ENCODE measurements at places on chromosomes 7 and 10.
A peak's percentile ranks its signal among the peaks of the same experiment; 100 is the strongest.

DNA sequence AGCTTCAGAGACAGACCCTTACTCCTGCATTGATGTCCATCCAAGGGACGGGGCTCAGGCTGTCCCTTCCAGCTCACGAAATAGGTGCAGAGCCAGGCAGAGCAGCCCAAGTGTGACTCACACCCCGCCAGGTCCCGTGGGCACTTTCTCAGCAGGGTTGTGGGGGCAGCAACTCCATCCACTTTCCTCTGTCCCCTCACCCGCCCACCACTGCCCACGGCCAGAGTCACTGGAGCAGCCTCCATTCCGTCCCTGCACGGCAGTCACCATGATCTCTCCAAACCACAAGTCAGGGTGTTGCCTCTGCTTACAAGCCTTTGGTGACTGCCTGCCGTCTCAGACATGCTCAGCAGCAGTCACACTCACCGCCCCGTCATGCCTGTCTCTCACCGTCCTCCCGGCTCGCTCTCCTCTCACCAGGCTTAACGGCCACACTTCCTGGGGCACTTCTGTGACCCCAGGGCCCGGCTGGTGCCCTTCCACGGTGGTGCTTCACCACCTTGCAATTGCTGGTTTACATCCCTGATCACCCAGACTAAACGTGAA is 39.3 kb downstream of the CALML3 start:
- DNase-seq: peak; percentile 15

DNA sequence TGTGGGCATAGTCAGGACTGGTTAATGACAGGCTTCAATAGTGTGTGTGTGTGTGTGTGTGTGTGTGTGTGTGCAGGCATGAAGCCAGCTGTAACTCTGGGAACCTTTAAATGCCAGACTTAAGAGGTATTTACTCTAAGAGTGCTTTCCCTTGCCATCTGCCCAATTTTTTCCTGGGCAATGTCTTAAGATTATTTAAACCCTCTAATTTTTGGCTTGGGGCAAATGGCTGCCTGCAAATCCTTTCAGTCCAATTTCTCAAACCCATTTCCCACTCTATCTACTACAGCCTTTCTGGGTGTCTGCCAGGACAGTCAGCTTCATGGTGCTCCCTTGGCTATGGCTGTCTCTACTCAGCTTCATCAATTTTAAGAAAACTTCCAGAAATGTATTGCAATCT is 62.6 kb upstream of the C1GALT1 start:
- DNase-seq: no peak

- no peak for DNase-seq
These were observed 172.5 kb downstream of the VTI1A start for GRCh38 chr10:112619556-112619955.

- DNase-seq: no peak
These were observed 311.5 kb downstream of the REEP3 start for GRCh38 chr10:63832686-63833085.

DNA sequence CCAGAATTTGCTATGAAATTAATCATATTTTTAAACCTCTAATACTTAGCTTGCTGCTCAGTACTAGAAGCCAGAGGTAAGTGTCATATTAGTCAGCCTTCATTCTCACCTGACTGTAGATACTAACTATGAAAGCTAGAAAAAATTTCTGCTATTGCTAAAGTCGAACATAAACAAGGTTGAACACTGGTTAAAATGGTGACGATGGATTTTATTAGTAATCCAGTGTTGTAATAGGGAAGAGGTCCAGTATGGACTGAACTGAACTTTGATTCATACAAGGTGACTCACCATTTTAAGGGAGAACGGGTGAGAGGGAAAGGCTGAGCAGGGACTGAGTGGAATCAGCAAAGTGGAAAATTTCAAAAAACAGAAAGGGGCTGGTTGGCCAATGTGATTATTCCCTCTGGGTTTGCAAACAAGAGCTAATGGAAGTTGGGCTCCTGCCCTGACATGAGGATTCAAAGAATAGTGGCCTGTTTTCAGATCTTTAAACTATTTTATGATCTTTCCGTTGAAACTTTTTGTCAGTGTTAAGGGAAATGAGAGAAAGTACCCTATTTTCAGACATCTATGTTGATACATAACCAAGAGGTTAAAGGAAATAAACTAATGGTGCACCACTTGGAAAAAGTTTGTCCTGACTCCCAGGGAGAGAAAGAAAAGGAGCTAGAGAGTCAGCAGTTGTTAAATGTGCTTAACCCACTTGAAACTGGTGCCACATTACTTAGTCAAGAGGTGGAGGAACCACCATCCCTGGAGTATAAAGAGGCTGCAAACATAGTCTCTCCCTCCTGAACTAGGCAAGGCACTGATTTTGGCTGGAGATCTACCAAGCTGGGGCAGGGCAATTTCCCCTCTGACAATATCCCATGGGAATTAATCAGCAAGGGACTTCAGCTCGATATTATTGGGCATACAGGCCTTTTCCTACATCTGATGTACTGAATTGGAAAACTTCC is 15.3 kb upstream of the AKR1C1 start:
- DNase-seq: no peak

GRCh38 chr10:94041206-94041605 is 47.5 kb downstream of the PLCE1 start:
- DNase-seq: no peak

- no peak for DNase-seq
These were observed 366.3 kb downstream of the DNAJB6 start for GRCh38 chr7:157703131-157703530.

- DNase-seq: no peak
These were observed 19.5 kb downstream of the EVX1 start for GRCh38 chr7:27262121-27262520.

- DNase-seq: no peak
These were observed 124.9 kb upstream of the HABP2 start for GRCh38 chr10:113427811-113428558.

DNA sequence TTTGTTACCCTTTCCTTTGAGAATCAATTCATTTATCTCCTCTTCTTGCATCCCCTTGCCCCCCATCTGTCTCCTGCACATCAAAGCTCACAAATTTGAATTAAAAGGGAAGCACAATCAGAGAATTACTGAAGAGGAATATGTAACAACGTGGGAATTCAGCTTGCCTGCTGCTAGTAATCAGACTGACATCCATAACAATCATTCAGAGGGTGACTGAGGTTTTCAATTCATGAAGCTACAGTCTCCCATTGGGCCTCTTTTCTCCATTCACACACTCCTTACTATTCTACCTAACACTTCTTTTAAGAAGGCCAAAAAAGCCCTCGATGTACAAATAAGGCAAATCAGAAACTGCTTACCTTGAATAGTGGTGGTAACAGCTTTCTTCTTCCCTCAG is 24.3 kb upstream of the DNA2 start:
- no peak for DNase-seq

DNA sequence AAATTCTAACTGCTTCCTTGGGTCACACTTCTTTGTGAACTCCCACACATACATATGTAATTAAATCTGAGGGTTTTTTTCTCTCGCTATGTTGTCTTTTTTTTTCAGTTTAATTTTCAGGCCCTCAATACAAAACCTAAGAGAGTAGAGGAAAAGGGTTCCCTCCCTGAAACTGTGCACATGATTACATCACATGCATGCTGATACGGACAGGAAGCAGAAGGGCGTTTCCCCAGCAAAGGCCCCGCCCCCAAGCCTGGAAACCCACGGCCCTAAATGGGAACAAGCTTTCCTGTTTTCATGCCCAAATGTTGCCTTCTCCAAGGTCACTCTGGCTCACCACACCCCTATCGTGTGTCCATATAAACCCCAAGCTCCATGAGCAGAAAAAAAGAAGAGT is 115.4 kb downstream of the TEX36 start:
- DNase-seq: no peak

DNA sequence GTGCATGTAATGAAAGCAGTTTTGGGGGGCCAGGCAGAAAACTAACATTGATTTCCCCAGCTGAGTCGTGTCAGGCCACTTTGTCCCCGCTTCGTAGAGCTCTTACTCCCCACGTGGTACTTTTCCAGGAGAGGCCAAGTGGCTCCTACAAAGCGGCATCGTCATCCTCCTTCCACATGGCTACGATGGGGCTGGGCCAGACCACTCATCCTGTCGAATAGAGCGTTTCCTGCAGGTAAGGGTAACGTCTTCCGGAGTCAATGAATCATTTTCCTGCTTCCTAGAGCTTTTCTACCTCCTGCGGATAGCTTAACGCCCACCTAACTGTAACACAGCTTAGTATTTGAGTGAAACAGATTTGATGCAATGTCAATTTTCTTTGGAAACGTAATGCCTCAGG is 21.7 kb upstream of the SEC61A2 start:
- DNase-seq: no peak

DNA sequence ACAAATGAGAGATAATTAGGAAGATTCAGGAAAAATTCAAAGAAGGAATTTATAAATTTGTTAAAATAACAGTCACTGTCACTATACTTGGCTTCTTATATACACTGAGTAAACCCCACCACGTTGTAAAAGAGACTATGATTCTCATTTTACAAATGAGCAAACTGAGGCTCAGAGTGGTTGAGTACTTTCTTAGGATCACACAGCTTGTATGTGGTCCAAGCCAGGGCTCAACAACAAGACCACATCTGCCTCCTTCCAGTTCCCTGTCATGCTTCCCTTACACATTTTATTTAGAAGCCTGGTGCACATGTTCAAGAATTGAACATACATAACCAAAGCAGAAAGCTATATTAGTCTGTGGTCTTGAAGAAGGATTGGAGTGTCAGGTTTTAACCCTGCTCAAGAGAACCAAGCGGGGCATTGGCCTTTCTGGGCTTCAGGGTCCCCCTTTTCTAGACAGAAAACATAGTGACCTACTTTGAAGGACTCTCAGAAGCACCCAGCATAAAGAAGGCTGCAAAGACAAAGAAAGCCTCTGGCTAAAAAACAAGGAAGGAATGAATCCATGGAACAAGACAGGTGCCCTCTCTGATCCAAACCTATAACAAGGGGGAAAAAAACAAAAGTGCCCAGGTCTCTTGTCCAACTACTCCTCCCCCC is 846 bp downstream of the MRLN start:
- DNase-seq: no peak

DNA sequence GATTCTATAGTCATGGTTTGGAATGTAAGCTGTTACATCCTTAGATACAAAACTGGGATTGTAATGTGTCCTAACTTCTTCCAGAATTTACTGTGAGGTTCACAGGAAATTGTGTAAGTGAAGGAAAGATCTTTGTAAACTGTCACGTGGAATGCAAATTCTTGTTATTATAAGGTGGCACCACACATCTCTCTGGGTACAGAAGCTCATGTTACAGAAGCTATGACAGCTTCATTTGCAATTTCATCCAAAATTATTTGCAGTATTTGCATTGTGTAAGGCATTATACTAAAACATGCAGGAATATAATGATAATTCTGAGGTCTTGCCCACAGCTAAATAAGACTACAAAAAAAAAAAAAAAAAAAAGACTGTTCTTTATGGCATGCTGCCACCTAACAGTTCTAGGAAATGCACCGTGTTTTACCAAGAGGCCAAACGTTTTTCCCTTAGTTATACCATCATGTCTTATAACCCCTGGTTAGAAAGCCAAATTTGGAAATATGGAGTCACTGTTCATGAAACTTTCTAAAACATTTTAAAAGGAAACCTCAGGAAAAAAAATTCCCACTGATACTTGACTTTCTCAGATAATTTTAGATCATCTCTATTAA is 17.6 kb downstream of the MINDY3 start:
- DNase-seq: no peak

DNA sequence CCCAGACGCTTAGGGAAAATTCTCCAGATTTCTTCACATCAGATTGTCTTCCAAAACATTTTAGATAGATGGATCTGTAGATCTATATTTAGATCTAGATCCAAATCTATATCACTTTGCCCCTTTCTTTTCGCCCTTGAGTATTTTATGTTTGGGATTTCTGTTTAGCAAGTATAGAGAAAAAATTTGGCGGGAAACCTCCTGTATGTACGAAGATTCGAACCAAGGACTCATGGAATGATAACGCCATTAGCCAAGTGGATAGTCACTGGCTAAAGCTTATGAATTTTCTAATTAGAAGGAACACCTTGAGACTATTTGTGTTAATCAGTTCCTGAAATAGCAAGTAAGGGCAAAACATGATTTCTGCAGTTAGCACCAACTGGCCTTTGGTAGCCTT is 1.2 kb downstream of the THNSL1 start:
- no peak for DNase-seq

GRCh38 chr10:131690805-131691239 is 210.0 kb upstream of the PPP2R2D start:
- no peak for DNase-seq

- no peak for DNase-seq
These were observed 230.1 kb downstream of the WDR11 start for GRCh38 chr10:121081306-121081705.

DNA sequence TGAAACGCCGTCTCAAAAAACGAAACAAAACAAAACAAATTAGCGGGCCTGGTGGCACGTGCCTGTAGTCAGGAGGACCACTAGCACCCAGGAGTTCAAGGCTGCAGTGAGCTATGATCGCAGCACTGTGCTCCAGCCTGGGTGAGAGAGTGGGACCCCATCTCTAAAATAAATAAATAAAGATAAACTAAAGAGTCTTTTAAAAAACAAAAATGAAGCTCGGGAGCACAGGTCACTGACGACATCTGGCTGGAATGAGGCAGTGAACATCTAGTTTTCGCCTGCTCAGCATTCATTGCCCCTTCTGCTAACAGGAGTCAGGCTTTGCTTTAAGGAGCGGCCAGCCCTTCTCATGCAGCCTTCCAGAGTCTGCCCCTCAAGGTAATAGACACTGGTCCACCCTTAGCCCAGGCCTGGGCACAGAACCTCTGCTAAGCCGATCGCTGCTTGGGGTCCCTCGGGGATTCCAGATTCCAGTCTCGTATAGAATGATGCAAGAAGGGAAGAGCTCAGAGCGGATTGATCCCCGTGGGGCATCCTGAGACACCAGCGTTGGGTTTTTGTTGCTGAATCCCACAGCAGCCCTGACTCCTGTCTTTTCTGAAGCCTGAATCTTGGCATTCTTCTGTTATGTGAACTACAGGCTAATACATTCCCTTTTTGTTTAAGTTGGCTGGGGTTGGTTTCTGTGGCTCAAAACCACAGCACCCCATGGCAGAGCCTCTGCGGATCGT is 14.2 kb upstream of the FOXK1 start:
- DNase-seq: no peak

DNA sequence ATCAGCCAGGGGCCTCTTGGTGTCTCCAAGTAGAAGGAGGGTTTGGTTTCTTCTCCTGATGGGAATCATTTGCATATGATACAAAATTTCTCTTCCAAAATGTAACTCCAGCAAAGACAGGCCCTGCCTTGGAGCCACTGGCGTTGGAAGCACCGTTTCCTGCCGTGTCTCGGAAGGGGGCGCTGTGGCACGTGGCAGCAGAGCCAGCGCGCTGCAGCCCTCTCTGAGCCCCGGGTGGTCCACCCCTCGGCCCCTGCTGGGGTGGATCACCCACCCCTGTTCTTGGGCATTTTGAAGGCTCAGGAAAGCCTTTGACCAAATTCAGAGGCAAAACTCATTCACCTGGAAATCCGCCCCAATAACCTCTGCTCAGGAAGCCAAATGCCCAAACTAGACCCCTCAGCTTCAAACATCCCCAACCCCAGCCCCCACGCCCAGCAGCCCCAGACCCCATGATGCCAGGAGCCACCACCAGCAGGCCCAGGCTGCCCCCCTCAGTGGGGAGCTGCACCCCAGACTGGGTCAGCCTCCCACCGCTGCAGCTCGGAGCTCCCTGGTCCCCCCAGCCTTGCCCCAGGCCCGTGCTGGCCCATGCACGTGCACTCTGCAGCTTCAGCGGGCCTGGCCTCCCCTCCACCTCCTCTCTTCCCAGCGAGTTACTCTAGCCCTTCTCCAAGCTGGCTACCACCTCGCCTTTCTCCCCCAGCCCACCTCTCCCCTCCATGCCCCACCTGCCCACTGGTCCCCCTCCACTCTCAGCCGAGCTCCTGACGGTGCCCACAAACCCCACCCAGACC is 29.5 kb upstream of the ELFN1 start:
- DNase-seq: no peak

Data from T follicular helper cell (primary cell).